ENCODE measurements at places on chromosomes 6 and 20. TPM values are rescaled to one million over a fixed set of nuclear protein-coding genes. Genes with fewer than 3 reads are reported as not detected.

The TMC2 gene
- total RNA-seq: not detected

The PGC gene
- total RNA-seq: not detected

DNA sequence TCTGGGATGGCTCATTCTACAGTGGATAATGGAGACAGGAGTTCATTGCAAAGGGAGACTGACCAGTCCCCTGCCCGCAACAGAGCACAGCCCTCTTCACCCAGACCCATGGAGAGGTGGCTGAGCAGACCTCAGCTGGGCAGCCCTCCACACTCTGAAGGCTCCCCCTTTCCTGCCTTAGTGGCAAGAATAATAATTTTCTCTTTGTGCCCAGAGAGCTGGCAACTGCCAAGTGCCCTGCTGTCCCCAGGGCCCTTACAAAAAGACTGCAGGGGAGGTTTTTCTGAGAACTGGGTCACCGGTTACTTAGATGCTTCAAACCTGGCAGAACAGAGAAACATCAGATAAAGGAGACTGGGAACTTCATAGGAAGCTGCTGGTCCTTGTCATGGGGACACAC is 35.4 kb upstream of the ZNFX1 start:
- peaks cover 56% of the 10 kb centered on the region for H3K27me3 ChIP-seq
- no peaks in the 10 kb centered on the region for H3K36me3 ChIP-seq
- no peaks in the 10 kb centered on the region for H3K4me1 ChIP-seq
- DNase-seq: no peak
- H3K4me3 ChIP-seq: no peak overlapping the region
- no peak overlapping the region for H3K27ac ChIP-seq

DNA sequence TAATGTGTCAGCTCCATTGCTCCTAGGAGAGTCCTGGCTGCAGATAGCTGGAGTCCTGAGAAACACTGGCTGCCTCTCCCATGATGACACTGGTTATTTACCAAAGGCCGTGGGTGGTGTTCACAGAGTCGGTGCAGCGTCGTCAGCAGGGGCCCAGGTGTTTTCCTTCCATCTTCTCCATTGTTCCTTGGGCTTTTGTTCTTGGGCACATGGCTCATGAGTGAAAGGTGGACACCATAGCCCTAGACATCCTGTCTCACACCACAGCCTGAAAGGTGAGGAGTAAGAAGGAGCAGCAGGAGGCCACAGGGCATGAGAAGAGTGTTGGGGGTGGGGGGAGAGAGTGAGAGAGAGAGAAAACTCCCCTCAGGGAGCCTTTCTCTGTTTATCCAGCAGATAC is 9.1 kb downstream of the CST5 start:
- H3K27me3 ChIP-seq: no peaks in the 10 kb centered on the region
- H3K36me3 ChIP-seq: no peaks in the 10 kb centered on the region
- H3K4me1 ChIP-seq: no peaks in the 10 kb centered on the region

DNA sequence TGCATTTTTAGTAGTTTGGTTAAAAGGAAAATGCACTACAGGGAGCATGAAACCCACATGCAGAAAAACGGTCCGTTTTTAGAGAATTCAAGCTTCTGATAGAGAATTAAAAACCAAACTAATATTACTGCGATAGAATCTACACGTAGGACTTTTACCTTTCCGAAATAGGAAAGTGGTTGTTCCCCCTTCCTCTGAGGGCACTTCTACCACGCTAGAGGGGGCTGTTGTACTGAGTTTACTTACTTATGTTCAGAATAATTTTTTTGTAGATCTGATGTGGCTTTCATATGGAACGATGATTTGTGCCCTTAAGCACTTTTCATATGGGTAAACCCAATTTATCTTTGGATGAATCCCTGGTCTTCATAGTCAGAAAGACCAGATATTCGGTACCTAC is 264.3 kb upstream of the PLN start:
- no peak overlapping the region for H3K4me3 ChIP-seq
- no peaks in the 10 kb centered on the region for H3K36me3 ChIP-seq
- no peaks in the 10 kb centered on the region for H3K4me1 ChIP-seq
- peak; percentile 68 for DNase-seq

DNA sequence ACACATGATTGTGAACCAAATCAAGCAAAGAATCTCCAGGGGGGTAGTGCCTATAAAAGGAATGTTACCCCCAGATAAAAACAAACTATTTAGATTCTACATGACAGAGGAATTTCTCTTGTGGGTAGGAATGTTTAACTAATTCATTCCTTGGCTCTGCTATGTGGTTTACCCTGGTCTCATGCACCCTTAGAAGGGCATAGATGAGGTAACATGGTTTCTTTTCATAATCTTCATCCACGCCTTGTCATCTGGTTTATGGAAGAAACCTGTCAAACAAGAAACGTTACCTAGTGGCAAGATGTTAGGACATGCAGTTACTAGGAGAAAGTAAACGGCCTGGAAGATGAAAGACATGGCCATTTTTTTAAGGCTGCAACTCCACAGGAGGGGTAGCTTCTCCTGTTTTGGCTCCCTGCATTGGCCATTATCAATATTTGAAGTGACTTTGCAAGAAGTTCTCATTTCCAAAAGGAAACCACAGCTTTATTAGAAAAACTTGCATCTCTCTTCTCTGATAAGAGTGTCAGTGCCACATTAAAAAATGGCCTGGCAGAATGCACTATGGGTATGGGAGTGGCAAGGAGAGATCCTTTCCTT is 45.5 kb downstream of the STX11 start:
- peak; percentile 62 for DNase-seq
- H3K27ac ChIP-seq: no peak overlapping the region
- no peaks in the 10 kb centered on the region for H3K27me3 ChIP-seq
- H3K4me3 ChIP-seq: no peak overlapping the region
- 0 out of 2 replicates have a peak, but pooled peaks cover under 1% of the 10 kb centered on the region for H3K4me1 ChIP-seq

DNA sequence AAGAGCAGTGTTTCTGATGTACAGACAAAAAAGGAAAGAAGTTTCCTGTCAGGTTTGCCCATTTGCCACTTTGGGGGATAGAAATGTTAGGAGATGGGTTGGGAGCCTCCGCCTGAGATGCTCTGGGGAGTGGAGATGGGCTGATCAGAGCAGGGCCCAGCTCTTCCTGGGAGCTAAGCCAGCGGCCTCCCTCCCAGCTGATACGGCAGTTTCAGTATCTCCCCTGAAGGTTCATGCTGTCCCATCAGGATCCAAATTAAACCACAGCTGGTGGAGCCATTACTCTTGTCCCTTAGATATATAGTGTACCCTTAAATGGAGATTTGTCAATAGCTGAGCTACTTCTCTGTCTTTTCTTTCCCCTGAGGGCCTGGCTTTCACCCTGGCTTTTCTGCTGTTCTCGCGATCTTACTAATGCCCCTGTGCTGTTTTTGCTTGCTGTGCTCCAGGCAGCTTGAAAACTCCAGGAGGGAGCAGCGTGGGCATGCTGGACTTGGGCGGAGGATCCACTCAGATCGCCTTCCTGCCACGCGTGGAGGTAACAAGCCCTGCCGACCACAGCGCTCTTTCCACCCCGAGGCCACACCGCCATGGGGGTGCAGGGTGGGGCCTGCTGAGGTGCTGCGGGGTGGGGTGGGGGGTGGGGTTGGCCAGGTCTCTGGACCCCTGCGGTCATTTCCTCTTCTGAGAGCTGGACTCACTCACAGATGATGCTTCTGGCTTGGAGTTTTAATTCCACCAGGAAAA is 20.9 kb downstream of the ENTPD6 start:
- no peaks in the 10 kb centered on the region for H3K4me1 ChIP-seq
- no peak for DNase-seq
- H3K36me3 ChIP-seq: peaks cover 39% of the 10 kb centered on the region
- no peak overlapping the region for H3K4me3 ChIP-seq
- no peak overlapping the region for H3K27ac ChIP-seq

GRCh38 chr20:33846291-33846935 is 35.3 kb downstream of the CHMP4B start:
- DNase-seq: peak; percentile 29
- H3K36me3 ChIP-seq: peaks cover 11% of the 10 kb centered on the region
- no peak overlapping the region for H3K27ac ChIP-seq
- no peak overlapping the region for H3K4me3 ChIP-seq
- no peaks in the 10 kb centered on the region for H3K27me3 ChIP-seq
- peaks cover 15% of the 10 kb centered on the region for H3K4me1 ChIP-seq

The POM121L2 gene
- total RNA-seq: not detected

The SMIM13 gene
- total RNA-seq: 17.2 TPM

The HLA-DOA gene
- not detected for total RNA-seq

DNA sequence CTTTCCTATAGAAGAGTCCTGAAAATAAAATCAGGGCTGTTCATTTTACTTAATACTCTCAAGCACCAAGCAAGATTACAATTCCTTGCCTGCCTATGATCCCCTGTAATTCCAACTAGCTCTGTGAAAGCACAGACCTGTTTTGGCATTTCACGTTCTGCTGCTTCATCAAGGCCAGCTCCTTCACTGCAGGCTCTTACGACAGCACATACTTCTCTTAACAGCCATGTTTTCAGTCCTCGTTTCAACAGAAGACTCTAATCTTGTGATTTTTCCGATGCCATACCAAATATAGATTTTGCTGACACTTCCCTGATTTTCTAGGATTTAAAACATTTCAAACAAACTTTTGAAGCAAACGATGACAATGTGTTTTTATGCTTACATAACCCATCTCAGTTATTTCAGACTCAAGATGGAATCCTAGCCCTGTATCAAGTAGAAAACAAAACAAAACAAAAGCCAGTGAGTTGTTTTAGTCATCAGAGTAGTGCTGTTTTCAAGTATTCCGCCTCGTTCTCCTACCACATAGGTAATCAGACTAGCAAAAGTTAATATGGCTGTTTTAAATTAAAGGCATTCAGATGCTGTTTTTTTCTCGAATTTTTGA is 616.5 kb upstream of the CITED2 start:
- H3K4me3 ChIP-seq: no peak overlapping the region
- H3K36me3 ChIP-seq: no peaks in the 10 kb centered on the region
- peak; percentile 52 for DNase-seq

DNA sequence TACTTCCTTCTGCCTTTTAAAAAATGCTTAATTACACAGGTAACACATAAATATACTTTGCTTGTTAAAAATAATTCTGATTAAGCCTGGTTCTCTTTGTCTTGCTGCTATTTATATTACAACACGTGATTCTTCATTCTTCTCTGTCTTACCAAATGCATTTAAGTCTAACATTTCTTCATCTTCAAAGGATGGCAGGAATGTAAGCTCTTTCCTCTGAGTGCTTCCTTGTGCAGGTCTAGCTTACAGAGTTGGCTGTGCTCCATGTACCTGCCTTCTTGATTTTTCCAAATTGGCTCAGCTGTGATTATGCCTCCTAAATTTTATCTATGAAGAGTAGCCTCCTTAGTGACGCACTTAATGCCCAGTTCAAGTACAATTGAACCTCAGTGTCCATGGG is 44.4 kb downstream of the RNF144B start:
- DNase-seq: peak; percentile 16
- H3K27me3 ChIP-seq: no peaks in the 10 kb centered on the region
- no peak overlapping the region for H3K4me3 ChIP-seq
- peaks cover 7% of the 10 kb centered on the region for H3K4me1 ChIP-seq
- no peaks in the 10 kb centered on the region for H3K36me3 ChIP-seq

DNA sequence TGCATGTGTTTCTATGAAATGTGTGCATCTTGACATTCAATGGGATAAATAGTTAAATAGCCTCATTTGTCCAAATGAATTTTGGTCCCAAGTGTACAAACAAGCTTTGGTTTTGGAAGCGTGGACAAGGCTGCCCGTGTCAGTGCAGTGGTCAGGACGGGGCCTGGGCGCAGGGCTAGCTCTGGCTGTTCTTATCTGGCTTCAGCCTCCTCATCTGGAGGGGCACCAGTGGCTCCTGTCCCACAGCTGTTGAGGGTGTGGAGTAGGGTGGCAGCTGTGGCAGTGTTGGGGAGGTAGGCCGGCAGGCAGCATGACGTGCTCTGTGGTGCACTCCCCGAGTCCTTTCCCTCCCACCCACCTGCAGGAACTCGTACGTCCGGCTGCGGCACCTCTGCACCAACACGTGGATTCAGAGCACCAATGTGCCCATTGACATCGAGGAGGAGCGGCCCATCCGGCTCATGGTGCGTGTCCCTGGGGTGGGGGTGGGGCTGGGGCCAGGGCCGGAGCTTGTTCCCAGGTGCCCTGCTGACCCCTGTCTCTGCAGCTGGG is 43.5 kb downstream of the ITPR3 start:
- H3K4me1 ChIP-seq: no peaks in the 10 kb centered on the region
- H3K36me3 ChIP-seq: no peaks in the 10 kb centered on the region
- DNase-seq: no peak
- H3K4me3 ChIP-seq: no peak overlapping the region
- H3K27me3 ChIP-seq: no peaks in the 10 kb centered on the region
- H3K27ac ChIP-seq: no peak overlapping the region

All from IMR-90 (cell line).